ENCODE measurements at places on chromosomes 3 and 15.

DNA sequence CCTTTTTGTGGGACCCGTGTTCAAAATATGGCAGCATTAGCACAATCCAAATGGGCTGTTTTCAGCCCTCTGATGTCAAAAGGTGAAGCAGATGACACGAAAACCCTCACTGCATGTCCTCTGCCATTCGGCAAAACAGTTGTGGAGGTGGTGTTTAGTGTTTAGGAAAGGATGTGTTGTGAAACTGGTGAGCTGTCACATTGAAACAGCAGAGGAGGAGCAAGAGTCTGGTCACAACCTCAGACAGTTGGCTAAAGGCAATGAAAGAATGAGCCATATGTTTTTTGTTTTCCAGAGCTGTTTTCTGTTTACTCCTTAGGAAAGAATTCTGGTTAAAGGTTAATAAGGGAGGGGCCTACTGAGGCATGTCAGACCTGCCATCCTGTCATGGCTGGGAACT, 140.7 kb downstream of the VPS8 start:
- DNase-seq, result no peak

- no peak for DNase-seq
Measured at GRCh38 chr15:93159930-93160329, 70.9 kb upstream of the RGMA start.

- no peak for DNase-seq
Measured at GRCh38 chr3:173733029-173733652, 335.6 kb downstream of the NLGN1 start.

DNA sequence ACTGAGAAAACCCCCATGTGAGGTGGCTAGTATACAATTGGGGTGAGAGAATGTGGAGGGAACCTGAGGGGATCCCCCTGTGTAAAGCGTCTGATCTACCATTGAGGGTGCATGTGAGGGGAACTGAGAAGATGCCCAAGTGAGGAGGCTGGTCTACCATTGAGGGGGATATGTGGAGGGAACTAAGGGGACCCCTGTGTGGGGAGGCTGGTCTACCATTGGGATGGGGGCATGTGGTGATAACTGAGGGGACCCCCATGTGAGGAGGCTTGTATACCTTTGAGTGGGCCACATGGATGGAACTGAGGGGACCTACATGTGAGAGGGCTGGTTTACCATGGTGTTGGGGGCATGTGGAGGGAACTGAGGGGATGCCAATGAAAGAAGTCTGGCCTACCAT, 160.8 kb downstream of the FBLN2 start:
- no peak for DNase-seq

GRCh38 chr3:129908417-129908816, 14.9 kb upstream of the TMCC1 start:
- DNase-seq, result no peak

DNA sequence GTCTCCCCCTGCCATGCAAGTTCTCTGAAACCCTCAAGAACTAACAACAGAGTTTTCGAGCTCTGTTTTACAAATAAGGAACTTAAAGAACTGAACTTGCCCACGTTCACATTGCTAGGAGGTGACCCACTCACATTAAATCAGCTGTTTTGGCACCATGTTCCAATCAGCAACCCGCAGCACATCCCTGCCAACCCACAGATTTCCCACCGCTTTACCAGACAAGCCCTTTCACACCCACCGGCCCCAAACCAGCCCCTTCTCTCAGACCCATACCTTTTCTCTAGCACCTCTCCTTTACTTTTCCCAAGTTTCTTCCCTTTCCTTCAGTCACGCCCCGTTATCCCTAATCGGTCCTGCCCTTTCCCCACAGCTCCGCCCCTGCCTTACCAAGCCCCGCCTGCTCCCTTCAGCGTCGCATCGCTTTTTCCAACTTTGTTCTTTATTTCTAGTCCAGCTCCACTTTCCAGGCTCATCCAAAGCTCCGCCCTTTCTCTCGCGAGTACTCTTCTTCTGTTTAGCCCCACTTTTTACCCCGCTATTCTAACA, 804 bp upstream of the BRPF1 start:
- no peak for DNase-seq

- DNase-seq, result no peak
Measured at GRCh38 chr3:71523628-71524027, 59.9 kb downstream of the FOXP1 start.

GRCh38 chr3:188542196-188542595, 388.2 kb downstream of the LPP start:
- DNase-seq, result no peak

DNA sequence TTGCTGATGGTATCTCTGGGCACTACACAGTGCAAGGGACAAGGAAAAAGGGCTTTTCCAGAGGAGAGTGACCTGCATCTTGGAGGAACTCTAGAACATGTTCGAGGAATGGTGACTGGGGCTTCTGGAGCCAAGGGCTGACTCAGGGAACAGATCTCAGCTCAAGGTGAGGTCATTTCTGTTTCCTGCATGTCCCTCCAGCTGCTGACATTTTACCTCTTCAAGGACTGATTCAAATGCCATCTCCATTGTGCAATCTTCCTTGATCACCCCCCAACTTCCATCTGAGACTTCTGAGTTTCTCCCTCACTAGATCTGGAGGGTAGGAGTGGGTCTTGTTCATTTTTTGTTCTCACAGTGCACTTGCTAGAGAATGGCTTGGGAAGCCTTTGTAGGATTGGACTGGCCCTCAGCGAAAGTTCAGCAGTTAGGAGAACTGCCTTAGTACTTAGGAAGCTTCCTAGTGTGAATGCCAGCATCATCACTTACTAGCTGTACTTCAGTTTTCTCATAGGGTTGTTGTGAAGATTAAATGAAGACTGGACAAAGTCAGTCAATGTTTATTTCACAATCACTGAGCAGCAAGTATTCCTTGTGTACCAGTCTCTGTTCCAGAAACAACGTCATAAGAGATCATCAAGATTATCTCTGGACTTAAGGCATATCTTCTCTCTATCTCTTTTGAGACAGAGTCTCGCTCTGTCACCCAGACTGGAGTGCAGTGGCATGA, 2.6 kb upstream of the IDH3A start:
- no peak for DNase-seq

All from GM10248 (cell line).